ENCODE measurements at places on chromosomes 13 and 19.

DNA sequence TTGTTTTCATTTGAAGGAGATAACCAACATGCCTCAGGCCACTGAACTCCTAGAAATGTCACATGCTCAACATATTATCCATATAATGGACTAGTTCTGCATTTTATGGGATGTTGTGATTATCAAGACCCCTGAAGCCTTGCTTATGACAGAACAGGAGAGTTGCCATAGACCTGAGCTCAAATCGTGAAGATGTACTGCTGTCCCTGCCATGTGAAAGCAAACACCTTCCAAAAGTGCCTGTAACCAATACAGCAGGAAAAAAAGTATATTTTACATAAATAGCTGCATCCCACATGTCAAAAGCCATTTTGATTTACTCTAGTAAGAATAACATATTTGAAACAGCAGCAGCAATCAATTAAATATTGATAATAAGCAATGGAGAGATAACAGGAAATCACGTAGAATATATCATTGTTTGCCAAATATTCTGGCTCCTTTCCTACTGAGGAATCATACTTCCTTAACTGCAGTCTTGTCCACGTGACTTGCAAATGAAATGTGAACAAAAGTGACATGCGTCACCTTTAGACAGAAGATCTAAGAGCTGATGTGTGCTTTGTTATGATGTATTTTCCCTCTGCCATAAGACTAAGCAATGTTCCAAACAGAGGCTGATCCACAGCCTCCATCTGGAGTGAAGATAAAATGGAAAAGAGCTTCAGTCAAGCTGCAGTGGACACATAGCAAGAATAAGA is 33.5 kb downstream of the SLC25A30 start:
- DNase-seq = no peak

DNA sequence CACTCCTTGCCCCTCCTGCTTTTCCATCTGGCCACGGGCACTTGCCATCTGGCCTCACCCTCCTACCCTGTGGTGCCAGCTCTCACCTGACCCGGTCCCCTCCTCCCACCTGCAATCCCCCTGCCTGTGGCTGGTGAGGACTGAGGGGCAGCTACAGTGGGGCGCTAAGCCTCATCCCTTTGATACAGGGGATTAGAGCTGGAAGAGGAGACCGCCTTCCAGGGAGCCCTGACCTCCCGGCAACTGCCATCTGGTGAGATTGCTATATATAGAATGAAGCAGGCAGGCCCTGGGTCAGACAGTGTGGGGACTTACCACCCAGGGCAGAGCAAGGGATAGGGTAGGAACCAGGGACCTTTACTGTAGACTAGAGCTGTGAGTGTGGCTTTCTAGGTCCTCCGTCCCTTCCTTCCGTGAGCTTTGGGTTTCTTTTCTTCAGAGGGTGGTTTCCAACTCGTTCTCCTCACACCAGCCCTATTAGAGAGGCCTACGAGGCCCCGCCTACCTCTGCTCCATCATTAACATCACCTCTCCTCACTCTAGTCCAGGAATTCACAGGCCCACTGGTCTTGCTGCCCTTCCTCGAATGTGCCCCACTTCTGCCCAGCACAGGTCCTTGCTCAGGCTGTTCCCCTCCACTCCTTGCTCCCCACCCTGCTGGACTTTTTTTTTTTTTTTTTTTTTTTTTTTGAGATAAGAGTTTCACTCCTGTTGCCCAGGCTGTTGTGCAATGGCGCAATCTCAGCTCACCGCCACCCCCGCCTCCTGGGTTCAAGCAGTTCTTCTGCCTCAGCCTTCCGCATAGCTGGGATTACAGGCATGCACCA is 7.7 kb downstream of the KASH5 start:
- no peak for DNase-seq

DNA sequence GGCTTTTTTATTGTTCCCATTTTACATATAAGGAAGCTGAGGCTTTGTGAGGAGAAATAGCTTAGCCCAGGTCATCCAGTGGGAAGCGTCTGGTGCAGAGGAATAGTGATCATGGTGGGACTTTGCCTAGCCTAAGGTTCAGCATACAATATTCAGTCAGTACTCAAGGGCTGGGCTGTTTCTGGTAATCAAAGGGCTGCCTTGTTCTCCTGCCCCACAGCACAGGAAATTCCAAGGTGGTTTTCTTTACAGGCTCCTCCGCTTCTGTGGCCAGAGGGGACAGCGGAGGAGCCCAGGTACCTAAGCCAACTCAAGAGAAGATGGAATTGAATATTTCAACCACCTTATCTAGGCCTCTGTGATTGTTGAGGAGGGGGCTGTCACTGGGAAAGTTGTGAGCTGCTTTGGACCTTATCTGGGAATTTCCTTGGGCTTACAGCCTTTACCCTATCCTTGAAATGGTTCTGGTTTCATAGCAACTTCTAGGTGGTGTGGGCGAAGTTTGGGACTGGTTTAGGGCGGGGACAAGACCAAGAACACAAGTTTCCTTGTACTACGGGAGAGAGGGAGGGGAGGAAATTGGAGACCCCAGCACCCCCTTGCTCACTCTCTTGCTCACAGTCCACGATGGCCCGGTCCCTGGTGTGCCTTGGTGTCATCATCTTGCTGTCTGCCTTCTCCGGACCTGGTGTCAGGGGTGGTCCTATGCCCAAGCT is at the start of gene MIA:
TSS of gene MIA (plus strand) at position 606 of the 716 bp plus-strand sequence. CDS start at position 628, 22 bp downstream.
- no peak for DNase-seq

DNA sequence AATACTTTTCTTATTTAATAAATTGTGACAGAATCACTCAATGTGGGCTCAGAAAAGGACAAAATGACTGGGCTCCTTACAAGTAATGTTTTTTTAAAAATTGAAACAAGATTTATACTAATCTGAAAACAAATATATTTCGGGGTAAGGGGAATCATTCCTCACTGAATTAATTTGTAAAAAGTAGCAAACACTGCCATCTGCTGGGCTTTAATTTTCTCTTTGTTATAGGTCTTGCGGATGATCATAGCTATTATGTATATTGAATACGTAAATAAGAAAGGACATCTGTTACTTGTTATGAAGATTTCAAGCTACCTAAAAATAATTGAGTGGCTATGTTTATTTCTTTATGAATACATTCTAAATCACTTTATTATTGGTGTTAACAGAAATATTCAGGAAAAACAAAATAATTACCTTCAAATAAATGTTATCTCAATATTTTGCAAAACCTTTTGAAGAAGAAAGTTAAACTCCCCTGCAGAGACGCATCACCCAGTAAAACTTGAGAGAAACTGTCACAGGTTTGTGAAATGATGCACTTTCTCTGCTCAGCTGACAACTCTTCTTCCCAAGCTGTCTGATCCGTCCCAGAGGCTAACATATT is 17.8 kb upstream of the ENOX1 start:
- DNase-seq = no peak
